ENCODE measurements at places on chromosomes 5 and 9. TPM values are rescaled to one million over a fixed set of nuclear protein-coding genes. Genes with fewer than 3 reads are reported as not detected.

Gene NRG2
- 0.52 TPM for total RNA-seq

Gene NMUR2
- total RNA-seq = not detected

DNA sequence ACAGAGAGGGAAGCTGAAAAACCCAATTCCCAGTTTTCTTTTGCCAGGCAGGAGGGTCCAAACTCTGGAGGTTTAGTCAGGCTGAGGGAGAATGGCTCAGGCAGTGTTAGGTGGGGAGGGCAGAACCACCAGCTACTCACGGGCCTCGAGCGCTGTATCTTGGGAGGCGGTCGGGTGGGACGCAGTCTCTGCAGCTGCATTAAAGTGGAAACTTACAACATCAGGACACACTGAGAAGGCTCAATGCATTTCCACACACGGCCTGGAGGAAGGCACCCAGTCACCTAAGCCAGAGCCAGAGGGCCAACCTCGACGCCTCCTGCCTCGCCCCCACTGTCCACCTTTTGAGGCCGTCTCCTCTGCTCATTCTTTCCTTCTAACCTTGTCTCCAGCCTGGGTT is 55.6 kb downstream of the CRB2 start:
- no peak for DNase-seq

GRCh38 chr9:119968836-119969707 is 599.8 kb upstream of the BRINP1 start:
- peak; percentile 45 for DNase-seq

DNA sequence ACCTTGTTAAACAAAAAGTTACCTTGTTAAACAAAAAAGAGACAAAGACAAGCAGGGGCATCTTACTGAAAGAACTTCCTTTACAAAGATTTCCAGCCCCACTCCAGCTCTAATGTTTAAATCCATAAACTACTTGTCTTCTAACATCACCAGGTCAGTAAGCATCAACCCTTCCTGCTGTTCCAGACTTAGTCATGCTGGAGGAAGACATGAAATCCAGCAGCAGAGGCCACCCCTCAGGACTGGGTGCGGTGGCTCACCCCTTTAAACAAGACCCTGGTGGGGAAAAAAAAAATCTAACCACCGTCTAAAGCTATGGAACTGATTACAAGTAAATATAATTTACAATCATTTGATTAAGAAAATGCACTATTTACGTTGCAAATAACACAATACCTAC is 9.1 kb downstream of the PDCL start:
- no peak for DNase-seq

GRCh38 chr5:58922461-58923171 is 339.7 kb downstream of the RAB3C start:
- no peak for DNase-seq

Gene HTR4
- not detected for total RNA-seq

- DNase-seq = no peak
Observed at GRCh38 chr5:121031491-121031890, 567.4 kb downstream of the PRR16 start.

DNA sequence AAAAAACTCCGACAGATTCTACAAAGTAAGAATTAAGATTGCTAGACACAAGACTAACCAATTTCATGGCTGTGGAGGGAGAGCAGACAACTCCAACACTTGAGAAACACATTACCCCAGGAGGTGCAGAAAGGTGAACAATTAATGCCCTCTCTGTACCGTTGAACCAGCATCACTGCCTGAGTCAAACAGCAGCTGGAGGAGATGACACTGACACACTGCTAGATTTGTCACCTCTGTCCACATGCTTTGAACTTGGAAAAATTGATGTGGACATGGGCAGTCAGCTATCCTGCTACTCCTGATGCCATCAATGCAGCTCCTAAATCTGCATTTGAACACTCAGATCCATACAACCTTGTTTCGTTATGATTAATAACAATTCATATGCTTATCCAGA is 51.7 kb downstream of the GPBP1 start:
- DNase-seq = no peak

Gene GDNF
- total RNA-seq = 0.60 TPM

Data from renal cortical epithelial cell (primary cell).